CD8-positive, alpha-beta memory T cell (primary cell): ENCODE measurements at places on chromosomes 4 and X. TPM values are rescaled to one million over a fixed set of nuclear protein-coding genes. Genes with fewer than 3 reads are reported as not detected.

DNA sequence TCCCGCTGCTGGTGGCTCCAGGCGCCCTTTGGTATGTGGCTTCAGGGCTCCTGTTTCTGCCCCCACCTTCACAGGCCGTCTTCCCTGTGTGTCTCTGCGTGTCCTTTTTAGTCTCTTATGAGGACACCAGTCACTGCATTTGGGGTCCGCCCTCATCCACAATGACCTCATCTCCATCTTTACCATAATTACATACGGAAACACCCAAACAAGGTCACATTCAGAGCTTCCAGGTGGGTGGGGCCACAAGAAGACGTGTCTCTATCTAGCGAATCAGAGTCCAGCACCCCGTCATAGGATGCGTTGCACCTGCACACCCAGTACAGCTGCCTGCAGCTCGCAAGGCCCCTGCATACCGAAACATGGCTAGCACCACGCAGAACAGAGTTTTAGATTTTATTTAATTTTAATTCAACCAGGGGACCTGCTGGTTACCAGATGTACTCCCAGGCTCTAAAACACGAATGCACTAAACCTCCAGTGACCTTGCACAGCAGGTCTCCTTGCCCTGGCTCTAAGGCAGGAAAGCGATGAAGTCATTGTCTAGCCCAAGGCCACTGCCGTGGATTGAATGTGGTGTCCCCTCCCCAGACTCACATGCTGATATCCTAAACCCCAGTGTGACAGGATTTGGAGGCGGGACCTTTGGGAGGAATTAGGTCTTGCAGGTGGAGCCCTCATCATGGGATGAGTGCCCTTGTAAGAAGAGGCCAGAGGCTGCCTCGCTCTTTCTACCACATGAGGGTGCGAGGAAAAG, 30.3 kb downstream of the ABLIM2 start:
- no peaks in the 10 kb centered on the region for H3K36me3 ChIP-seq
- DNase-seq, result no peak
- no peak overlapping the region for H3K27ac ChIP-seq
- no peaks in the 10 kb centered on the region for H3K4me1 ChIP-seq
- H3K27me3 ChIP-seq, result no peaks in the 10 kb centered on the region

GRCh38 chrX:132188175-132188574, 31.1 kb downstream of the RAP2C start:
- DNase-seq, result no peak
- H3K27ac ChIP-seq, result no peak overlapping the region
- no peaks in the 10 kb centered on the region for H3K36me3 ChIP-seq
- no peaks in the 10 kb centered on the region for H3K27me3 ChIP-seq
- H3K4me3 ChIP-seq, result no peak overlapping the region

DNA sequence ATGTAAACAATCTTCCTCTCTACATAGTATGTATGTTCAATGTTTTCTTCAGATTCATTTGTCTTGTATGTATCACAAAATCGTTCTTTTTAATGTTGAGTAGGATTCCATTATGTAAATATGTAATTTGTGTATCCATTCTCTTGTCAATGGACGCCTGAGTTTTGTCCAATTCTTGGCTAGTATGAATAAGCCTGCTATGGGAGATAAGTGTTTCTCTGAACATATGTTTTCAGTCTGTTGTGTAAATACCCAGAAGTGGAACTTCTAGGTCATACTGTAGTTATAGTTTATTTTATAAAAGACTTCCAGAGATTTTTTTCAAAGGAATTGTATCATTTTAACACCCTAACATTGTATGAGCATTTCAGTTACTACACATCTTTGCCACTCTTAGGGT, 2.8 kb downstream of the SMIM31 start:
- no peak overlapping the region for H3K4me3 ChIP-seq
- no peak for DNase-seq
- no peaks in the 10 kb centered on the region for H3K36me3 ChIP-seq
- H3K4me1 ChIP-seq, result no peaks in the 10 kb centered on the region
- H3K27ac ChIP-seq, result no peak overlapping the region

DNA sequence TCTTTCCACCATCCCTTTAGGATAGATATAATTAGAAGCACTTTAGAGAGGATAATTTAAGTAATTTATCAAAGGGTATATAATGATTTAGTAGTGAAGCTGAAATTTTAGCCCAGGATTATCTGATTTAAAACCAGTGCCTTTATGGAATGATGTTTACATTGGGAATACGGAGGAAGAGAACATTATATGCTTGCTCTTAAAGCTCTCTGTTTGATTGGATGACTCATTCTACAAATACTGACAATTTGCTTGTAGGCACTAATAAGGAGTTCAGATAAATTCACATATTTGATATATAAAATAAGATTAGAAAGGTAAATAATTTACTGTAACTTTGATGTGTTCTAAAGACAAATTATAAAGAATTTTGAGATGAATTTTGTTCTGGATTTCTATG, 84.7 kb downstream of the SH3BGRL start:
- no peaks in the 10 kb centered on the region for H3K4me1 ChIP-seq
- DNase-seq, result no peak
- H3K27ac ChIP-seq, result no peak overlapping the region
- H3K36me3 ChIP-seq, result no peaks in the 10 kb centered on the region
- H3K4me3 ChIP-seq, result no peak overlapping the region

- H3K36me3 ChIP-seq, result no peaks in the 10 kb centered on the region
- no peak overlapping the region for H3K27ac ChIP-seq
- H3K4me1 ChIP-seq, result no peaks in the 10 kb centered on the region
- H3K4me3 ChIP-seq, result no peak overlapping the region
These were observed 58.2 kb upstream of the DUSP21 start for GRCh38 chrX:44785652-44786051.

DNA sequence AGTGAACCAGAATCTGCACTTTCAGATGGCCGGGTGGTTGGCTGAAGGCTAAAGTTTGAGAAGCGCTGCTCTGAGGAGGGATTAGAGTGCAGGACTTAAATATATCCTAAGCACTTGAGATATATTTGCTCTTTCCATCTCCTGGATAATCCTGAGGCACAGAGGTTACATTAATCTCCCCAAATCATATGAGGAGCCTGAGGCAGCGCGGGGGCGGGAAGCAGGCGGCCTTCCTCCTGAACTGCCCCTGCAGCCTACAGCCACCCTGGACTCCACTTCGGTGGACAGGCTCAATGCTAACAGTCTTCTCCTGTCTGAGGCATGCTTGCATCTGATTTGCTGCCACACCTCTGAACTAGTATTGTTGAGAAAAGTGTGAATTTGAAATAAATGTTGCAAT, 72.5 kb downstream of the AFAP1 start:
- no peak overlapping the region for H3K4me3 ChIP-seq
- no peaks in the 10 kb centered on the region for H3K36me3 ChIP-seq
- H3K27me3 ChIP-seq, result no peaks in the 10 kb centered on the region
- no peak overlapping the region for H3K27ac ChIP-seq
- H3K4me1 ChIP-seq, result peaks cover 7% of the 10 kb centered on the region
- DNase-seq, result no peak

- no peak for DNase-seq
- H3K36me3 ChIP-seq, result no peaks in the 10 kb centered on the region
- H3K4me3 ChIP-seq, result no peak overlapping the region
- H3K4me1 ChIP-seq, result no peaks in the 10 kb centered on the region
- no peaks in the 10 kb centered on the region for H3K27me3 ChIP-seq
- H3K27ac ChIP-seq, result no peak overlapping the region
These were observed 131.3 kb downstream of the FHDC1 start for GRCh38 chr4:153067376-153067775.

DNA sequence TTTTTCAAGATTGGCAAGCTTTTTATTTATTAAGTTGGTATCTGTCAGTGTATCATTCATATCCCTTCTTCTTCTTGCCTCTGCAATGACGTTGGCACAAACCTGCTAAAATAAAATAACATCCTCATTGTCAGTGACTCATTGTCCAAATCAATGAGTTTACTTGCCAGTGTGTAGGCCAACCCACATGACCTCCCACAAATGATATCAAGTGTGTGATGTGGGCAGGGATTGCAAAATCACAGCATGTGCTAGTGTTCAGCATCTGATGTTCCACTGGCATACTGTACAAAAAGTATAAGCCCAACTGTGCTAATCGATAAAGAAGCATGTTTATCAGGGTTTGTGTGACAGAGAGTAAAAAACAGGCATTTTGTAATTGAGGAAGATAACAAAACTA, 25.5 kb downstream of the GPAT3 start:
- H3K4me1 ChIP-seq, result no peaks in the 10 kb centered on the region
- no peak overlapping the region for H3K27ac ChIP-seq
- H3K36me3 ChIP-seq, result no peaks in the 10 kb centered on the region
- no peak for DNase-seq
- no peak overlapping the region for H3K4me3 ChIP-seq
- no peaks in the 10 kb centered on the region for H3K27me3 ChIP-seq

DNA sequence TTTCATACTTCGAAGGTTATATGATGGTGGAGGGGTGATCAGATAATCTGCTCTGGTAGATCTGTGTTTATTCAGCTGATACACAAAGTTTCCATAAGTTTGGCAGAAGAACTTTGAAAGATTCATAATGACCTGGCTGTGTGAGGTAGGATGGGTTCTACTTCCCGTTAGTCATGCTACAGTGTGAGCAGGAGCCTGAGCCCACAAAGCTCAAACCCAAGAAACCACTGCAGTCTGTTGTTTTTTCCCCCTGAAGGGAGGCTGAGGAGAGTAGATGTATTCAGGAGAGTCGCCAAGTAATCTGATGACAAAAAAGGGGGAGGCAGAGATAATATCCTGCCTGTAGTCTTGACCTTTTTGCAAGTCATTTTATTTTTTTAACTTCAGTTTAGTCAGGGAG, 52.8 kb upstream of the PPP3CA start:
- no peak for DNase-seq
- H3K27ac ChIP-seq, result no peak overlapping the region
- H3K4me3 ChIP-seq, result no peak overlapping the region
- H3K27me3 ChIP-seq, result no peaks in the 10 kb centered on the region
- H3K36me3 ChIP-seq, result no peaks in the 10 kb centered on the region
- no peaks in the 10 kb centered on the region for H3K4me1 ChIP-seq

GRCh38 chr4:55336138-55337034, 9.7 kb upstream of the SRD5A3 start:
- no peak overlapping the region for H3K4me3 ChIP-seq
- no peaks in the 10 kb centered on the region for H3K4me1 ChIP-seq
- H3K36me3 ChIP-seq, result no peaks in the 10 kb centered on the region
- H3K27ac ChIP-seq, result no peak overlapping the region

DACH2 gene
- polyA plus RNA-seq, result not detected

EDA gene
- polyA plus RNA-seq, result 1.1 TPM

TBC1D8B gene
- 0.48 TPM for polyA plus RNA-seq

EVC2 gene
- polyA plus RNA-seq, result 1.3 TPM

NUDT10 gene
- 0.17 TPM for polyA plus RNA-seq

GPR82 gene
- polyA plus RNA-seq, result 0.59 TPM
